ENCODE measurements at places on chromosomes 1 and 21.
A peak's percentile ranks its signal among the peaks of the same experiment; 100 is the strongest.

DNA sequence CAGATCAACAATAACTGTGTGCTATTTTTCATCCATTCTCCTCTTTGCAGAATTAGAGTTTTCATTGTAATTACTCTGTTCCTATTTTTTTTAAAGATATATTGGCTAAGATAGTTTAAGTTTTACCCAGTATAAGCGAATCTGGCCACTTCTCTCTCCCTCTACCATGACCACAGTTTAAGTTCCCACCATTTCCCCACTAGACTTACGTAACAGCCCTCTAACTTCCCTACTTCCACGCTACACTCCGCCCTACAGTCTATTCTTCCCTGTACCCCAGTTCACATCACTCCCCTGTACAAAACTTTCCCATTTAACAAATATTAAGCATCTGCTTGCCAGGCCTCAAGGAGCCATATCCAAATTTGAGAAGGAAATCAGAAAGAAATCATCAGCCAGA, 16.5 kb downstream of the CTSK start:
- no peak for DNase-seq

DNA sequence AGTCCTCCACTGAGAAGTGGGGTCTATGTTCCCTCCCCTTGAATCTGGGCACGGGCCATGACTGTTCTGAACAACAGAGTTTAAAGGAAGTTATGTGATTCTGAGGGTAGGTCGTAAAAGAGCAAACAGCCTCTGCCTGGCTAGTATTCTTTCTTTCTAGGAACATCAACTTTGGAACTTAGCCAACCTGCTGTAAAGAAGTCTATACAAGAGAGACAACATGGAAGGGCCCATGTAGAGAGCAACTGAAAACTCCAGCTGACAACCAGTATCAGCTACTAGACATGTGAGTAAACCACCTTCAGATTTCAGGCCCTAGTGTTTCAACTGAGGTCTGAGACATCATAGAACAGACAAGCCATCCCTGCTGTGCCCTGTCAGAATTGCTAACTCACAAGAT, 7.5 kb downstream of the SELENOF start:
- peak; percentile 31 for DNase-seq

DNA sequence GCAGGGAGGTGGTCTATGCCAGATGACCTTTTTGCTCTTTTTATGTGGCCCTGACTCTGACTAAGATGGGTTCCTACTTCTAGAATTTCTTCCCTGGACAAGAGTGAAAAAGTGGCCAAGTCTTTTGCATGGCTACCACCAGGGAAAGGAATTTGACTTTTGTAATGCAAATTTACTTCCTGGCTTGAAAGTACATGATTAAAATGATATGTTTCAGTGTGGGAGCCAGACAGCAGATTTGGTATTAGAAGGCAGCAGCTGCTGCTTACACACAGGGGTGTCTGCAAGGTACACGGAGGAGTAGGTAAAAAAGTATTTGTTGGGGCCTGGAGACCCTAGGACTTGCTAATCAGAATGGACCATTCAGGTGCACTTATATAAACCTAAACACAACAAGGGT, 78.4 kb downstream of the KCND3 start:
- DNase-seq, result no peak

- no peak for DNase-seq
Observed at GRCh38 chr1:205045146-205045545, 2.1 kb downstream of the CNTN2 start.

DNA sequence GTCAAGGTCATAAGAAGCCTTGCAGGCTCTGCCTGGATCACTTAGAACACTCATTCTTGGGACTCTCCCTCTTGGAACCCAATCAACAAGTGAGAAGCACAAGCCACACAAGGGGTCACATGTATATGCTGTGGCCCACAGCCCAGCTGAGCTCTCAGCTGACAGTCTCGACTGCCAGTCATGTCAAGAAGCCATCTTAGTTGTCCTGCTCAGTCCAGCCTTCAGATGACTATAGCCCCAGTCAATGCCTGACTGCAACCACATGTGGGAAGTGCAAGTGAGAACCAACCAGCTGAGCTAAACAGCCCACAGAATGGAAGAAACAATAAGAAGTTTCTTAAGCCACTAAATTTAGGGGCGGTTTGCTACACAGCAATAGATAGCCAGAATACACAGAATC, 356.0 kb downstream of the KCNH1 start:
- no peak for DNase-seq

GRCh38 chr1:62436039-62436465, 797 bp upstream of the USP1 start:
- peak; percentile 100 for DNase-seq

DNA sequence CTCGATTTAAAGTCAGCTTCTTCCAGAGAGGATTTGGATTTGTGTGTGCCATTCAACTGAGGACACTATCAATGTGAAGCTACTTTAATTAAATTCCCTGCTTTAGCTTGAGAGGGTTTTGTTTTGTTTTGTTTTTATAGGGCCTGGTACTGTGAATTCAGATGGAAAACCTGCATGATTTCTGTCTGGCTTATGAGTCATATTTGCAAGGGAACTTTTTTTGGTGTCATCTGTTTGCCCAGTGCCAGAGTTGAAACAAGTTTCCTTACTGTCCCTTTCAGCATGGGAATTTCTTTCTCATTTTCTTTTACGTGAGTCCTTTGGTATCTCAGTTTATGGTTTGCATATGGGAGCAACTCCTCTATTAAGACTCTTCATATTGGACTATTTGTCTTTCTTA, 194.6 kb downstream of the GREM2 start:
- DNase-seq, result no peak

GRCh38 chr1:21192284-21192683, 15.6 kb upstream of the EIF4G3 start:
- DNase-seq, result no peak

- peak; percentile 85 for DNase-seq
Observed at GRCh38 chr1:231421971-231422797, at the start of gene EGLN1. TSS of gene EGLN1 (minus strand) at chr1:231422287. CDS start at chr1:231421888, 399 bp downstream.

- DNase-seq, result no peak
Observed at GRCh38 chr1:87720561-87720960, 391.9 kb downstream of the LMO4 start.

DNA sequence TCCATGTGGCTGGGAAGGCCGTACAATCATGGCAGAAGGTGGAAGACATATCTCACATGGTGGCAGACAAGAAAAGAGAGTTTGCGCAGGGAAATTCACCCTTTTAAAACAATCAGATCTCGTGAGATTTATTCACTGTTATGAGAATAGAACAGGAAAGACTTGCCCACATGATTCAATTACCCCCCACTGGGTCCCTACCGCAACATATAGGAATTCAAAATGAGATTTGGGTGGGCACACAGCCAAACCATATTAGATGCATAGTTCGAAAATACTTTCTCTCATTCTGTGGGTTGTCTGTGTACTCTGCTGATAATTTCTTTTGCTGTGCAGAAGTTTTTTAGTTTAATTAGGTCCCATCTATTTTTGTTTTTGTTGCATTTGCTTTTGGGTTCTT, 990.3 kb downstream of the PLA2G4A start:
- no peak for DNase-seq

- DNase-seq, result peak; percentile 97
Observed at GRCh38 chr1:153343811-153344717, 4.6 kb downstream of the PGLYRP4 start.

GRCh38 chr1:200901350-200901749, 6.7 kb downstream of the INAVA start:
- DNase-seq, result no peak

- no peak for DNase-seq
Observed at GRCh38 chr1:29529677-29530278, 293.5 kb downstream of the PTPRU start.

DNA sequence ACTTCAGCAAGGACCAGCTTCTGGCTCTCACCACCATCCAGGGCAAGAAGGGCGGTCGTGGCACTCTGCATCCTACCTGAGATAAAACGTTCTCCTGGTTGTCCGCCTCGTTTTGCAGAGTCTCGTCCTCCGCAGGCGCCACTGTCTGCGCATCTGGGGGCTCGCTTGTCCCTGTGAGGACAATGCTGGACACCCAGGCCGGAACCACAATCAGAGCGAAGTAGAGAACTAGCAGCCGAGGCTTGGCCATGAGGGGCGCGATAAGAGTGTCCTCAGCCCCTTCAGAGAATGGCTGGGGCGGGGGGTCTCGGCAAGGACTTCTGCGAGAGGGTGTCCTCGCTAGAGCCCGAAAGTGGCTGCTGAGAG, 505 bp downstream of the OLFML2B start:
- no peak for DNase-seq

DNA sequence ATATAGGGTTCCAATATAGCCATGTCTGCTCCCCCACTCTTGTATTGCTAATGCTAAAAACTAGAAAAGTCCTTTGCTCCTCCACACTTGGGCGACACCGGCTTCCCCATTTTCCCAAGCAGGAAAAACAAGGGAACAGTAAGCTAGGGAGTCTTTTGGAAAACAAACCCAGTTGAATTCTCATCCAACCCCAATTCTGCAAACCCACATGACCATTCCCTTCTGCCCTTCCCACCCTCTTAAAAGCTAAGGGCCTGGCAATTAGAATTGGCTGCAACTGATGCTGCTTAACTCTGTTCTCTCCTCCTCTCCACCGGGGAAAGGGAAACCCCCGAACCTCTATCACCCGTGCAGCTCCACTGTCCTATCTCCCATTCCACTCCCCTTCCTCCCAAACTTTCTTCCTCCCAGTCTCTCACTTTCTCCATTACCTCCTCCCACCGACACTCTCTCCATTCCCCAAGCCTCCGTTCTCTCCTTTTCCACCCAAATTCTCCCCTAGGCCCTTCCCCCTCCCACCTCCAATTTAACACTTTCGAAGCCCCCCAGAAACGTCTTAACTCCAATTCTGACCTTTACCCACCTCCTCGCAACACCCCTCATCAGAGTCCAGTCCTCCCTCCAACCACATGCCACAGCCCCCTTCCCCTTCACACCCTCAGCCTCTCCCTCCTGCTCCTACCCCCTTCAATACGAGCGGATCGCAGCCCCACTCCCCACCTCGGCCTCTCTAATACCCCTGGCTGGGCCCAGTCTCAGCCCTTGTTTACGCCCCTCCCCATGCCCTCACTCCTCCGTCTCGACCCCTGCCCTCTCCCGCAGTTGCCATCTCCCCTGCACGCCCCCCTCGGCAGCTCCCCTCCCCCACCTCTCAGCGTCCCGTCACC, 701 bp downstream of the DEDD start:
- peak; percentile 35 for DNase-seq

DNA sequence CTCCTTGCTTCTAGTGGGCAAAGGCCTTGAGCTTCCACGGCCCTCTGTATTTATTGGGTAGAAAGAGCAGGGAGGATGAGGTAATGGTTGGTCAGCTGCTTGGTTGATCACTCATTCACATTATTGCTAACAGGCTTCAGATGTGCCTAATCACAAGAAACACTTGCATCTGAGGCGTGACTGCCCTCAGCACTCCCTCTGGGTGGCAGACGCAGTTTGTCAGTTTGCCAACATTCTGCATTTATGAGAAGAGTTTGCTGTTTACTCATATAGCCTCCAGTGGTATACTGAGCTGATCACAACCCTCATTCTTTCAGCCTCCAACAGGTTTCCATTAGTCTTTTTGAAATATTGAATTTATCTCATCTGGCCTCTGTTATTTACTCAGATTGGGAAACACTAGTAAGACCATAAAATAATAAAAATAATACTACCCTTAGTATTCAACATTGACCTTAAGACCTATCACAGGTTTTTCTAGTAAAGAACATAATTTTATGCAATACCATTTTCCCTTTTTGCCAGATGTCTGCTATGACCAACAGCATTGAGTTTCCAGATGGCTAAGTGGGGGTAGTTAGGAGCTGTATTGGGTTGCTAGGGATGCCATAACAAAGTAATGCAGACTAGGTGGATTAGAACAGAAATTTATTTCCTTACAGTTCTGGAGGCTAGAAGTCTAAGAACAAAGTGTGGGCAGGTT, 53.3 kb downstream of the PTGFR start:
- DNase-seq, result no peak

DNA sequence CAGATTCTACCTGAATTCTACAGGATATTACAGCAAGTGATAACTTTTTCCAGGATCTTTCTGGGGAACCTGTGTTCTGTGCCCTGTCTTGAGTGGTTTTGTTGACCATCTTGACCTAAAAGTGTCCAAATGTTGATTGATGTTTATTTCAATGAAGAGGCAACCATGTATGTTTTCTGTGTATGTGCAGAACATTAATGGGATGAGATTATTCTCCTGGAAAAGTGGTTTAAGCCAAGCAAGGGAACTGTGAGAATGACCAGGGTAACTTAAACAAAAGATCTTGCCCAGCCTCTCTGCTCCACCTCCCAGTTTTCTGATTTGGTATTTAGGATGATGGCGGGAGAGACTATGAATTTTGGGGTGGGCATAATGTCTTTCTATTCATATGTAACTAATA, 1.0 kb upstream of the SAMD13 start:
- no peak for DNase-seq

GRCh38 chr1:177067752-177068410, 96.6 kb downstream of the ASTN1 start:
- DNase-seq, result no peak

DNA sequence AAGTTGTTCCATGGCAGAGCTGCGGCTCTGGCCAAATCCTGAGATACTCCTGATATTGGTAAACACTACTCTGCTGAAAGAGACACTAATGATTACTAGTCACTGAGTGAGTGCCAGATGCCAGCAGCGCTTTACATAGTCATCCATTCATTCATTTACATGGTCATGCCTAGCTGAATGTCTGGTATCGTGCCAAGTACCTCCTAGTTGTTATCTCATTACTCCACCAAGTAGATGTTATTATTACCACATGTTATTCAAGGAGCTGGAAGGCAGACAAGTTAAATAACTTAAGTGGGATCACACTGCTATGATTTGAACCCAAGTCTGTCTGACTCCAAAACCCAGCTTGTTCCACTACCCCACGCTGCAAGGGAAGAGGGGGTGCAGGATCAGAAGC, 4.7 kb downstream of the OLFML2B start:
- DNase-seq, result peak; percentile 61

DNA sequence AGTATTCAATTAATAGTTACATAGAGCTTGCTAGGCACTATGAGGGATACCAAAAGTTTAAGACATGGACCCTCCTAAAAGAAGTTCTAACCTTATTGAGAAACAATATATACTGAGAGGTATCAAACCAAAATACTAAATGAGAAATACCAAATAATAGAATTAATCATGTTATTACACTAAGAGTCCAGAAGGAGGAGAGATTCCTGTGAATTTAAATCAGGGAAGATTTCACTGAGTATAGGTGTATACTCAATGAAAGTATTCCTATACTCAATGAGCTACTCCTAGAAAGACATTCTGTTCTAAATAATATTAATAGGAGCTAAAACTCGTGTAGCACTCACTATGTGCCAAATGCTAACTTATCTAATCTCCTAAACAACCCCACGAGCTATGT, 9.4 kb downstream of the CR1L start:
- no peak for DNase-seq

DNA sequence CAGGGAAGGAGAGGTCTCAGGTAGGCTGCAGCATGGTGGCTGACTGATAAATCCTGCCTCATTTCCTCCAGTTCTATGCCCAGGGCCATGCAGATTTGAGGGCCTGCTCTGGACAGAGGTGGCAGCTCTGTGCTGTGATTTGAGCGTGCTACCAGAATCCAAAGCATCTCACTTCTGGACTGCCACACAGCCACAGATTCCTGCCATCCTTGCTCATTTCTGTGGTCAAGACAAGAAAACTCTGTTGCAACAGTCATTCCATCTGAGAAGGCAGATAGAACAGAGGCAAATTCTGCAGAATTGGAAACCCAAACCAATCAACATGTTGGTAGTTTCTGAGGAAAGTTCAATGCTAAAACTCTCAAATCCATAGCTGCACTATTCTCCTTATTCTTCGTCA, 102.8 kb upstream of the GALNT2 start:
- no peak for DNase-seq

Measured in hematopoietic multipotent progenitor cell treated with erythropoietin and hydrocortisone succinate and interleukin-3 and kit ligand, for 4 days (in vitro differentiated cells).